ENCODE measurements at places on chromosomes 4 and X.

GRCh38 chrX:13748486-13748885 lies 13.9 kb downstream of the OFD1 start:
- no peak for DNase-seq

DNA sequence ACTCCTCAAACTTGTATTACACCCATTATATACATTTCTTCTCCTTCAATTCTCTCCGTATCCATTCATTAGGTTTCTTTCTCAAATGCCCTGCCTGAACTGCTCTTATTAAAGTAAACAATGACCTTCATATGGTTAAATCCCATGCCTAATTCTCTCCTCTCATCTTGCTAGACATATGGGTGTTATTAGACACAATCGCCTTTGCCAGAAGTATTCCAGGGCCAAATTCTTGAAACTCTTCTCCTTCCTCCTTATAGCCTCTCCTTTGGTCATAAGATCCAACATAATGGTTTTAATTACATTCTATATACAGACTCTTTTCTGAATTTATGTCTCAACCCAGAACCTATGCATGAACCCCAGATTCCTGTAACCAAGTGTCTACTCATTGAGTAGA lies 4.8 kb downstream of the ANXA10 start:
- no peak for DNase-seq

GRCh38 chr4:170005472-170005871 lies 20.7 kb downstream of the MFAP3L start:
- no peak for DNase-seq

- no peak for DNase-seq
Measured at GRCh38 chrX:87063642-87064041, 454.0 kb upstream of the KLHL4 start.

DNA sequence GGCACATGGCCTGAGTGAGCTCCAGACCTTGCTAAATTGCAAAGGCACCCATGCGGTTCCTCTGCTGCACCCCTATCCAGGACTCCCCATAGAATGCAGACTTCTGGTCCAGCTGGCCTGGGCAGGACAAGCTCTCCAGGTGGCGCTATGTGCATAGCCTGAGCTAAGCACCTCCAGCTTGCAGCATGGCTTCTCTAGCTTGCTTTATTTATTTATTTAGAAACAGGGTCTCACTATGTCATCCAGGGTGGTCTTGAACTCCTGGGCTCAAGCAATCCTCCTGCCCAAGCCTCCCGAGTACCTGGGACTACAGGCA lies 5.5 kb upstream of the WFS1 start:
- DNase-seq, result no peak

DNA sequence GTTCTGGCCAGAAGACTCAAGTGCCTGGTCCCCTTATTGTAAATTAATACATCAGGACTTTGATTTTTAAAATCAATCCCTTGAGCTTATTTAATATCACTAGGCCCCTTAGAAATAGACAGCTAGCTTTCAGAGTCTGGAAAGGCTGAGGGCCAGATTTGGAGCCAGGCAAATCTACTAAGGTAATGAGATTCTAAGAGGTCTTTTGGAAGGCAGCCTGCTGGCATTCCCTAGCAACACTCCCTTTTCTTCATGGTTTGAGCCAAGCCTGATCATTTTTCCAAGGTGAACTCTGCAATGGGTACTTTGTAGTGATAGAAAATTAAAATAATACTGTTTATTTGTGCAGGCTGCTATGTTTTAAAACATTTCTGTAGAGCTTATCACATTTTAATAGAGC lies 378.5 kb downstream of the FAT4 start:
- no peak for DNase-seq

DNA sequence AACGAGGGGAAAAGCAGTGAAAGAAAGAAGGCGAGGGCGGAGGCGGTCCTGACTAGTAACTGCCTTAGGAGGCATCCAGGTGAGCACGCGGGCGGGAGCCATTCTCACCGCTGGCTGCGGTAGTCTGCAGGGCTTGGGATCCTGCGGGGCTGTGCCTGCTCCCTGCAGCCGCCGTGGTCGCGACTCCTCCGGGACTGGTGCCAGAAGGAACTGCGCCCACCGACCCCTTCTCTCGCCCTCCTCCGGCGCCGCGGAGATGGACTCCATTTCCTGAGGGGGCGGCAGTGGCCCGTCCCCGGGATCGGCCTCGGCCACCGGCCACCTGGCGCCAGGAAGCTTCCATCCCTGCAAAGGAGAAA lies 543 bp downstream of the NFXL1 start:
- no peak for DNase-seq

DNA sequence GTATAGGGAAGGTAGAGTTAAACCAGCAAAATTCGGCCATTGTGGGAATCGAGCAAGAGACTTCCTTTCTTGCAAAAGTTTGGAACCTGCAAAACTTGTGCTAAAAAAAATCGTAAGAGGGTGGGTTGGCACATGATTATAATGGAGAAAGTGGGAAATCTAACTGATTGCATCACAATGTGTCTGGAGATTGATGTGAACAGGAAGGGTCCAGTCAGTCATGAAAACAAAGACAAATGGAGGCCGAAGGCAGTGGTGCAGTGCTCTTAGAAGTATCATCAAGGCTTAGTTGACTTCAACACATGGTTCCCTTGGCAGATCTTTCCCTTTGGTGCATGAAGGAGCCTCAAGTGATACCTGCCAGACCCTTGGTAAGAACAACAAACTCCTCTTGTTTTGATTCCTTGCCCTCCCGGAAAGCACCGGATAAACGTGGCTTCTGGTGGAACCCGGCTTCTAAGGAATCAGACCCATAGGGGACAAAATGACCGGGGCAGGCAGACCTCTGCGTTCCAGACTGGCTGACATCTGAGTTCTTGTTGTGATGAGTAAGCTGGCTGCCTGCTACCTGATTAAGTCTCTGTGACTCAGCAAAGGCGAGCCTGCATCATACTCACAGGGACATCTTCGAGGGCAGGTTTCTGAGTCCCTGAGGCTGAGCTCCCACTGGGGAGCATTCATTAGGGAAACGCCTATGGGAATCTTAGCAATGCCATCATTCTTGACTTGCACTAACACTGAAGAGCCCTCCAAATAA lies 87.7 kb upstream of the MAP3K15 start:
- DNase-seq, result no peak

GRCh38 chrX:97006167-97006566 lies 122.5 kb downstream of the RPA4 start:
- no peak for DNase-seq

- no peak for DNase-seq
Measured at GRCh38 chr4:124873361-124874171, 161.0 kb upstream of the ANKRD50 start.

GRCh38 chr4:4663028-4663427 lies 121.2 kb upstream of the STX18 start:
- no peak for DNase-seq

DNA sequence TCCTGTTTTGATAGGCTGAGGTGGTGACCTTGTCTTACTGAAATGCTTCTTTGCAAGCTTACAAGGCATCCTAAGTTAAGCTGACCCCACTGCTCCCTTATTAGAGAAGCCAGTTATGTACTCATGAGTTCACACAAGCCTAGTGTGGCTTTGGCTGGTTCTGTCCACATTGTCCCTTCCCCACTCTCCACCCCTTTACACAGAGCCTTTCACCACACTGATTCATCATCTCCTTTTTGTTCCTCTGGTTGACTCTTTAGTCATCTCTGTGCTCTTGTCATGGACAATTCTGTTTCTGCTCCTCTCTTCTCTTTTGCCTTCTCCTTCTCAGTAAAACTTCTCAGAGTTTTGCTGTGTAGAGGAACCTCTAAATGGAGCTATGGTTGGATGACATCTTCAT lies 4.9 kb downstream of the CHRNA9 start:
- DNase-seq, result no peak

DNA sequence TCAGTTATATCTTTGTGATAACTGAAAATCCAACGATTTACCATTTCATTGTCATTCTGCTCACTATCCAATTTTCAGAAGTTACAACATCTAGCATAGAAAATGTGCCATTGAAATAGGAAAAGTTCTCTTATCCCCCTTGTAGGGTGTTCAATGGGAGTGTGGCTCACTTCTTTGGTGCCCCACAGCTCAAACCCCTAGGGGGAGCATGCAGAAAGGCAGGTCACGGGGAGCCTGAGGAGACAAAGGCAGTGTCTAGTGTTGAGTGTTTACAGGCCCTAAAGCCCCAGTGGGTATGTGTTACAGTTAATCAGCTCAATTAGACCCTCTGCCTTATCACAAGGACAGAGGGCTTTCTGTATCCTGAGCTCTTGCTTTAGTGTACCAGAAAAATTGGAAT lies 243.4 kb upstream of the GRID2 start:
- no peak for DNase-seq

DNA sequence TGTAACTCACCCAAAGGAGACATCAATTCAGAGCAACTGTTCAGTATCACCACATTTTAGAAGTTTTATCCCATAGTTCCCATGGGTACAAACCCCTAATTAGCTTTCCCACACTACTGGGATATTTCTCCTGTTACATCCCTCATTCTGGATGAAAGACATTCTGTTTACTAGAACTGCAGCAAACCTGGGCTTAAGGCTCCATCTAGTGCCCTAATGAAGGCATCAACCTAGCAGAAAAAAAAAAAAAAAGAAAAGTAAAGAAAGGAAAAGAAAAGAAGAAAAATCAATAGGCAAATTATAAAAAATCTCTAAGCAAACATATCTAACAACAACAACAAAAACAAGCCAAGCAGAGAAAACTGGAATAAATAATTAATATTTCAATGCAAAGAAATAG lies 133.7 kb upstream of the CPXCR1 start:
- no peak for DNase-seq

- no peak for DNase-seq
Measured at GRCh38 chrX:133921086-133921485, 64.3 kb downstream of the GPC3 start.

DNA sequence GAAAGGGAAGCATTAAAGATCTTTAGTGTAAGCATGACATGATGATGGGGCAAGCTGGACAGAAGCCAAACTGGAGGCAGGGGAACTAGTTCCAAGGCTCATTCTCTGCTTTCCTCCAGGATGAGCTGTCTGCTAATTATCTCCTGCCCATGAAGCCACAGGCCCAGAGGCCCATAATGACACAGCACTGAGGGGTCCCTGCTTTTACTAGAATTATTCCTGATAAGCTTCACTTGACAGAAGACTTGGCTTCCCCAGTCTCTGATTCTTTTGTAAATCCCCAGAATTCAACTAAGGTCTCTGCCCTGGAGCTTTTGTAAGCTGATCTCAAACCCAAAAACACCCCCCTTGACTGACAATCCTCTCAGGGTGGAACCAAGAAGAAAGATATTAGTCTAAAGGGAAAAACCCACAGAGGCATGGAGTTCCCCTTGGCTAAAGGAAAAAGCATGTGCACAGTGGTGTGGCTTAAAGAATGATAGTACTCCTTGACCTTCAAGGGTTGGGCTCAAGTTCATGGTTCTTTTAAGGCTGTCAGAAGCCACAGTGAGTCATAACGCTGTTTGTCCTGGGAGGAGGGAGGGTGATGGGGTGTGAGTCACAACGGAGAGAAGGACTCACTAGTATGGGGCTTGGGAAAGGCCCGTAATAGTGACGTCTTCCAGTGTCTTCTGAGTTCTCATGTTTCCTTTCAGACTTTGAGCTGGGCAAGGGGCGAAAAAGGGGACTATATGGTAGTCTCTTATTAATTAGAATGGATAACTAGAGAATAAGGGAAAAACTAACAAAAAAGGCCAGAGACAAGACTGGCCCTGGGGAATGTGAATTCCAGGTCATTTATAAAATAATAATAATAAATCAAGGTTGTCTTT lies 146.0 kb upstream of the CPEB2 start:
- peak; percentile 99 for DNase-seq

DNA sequence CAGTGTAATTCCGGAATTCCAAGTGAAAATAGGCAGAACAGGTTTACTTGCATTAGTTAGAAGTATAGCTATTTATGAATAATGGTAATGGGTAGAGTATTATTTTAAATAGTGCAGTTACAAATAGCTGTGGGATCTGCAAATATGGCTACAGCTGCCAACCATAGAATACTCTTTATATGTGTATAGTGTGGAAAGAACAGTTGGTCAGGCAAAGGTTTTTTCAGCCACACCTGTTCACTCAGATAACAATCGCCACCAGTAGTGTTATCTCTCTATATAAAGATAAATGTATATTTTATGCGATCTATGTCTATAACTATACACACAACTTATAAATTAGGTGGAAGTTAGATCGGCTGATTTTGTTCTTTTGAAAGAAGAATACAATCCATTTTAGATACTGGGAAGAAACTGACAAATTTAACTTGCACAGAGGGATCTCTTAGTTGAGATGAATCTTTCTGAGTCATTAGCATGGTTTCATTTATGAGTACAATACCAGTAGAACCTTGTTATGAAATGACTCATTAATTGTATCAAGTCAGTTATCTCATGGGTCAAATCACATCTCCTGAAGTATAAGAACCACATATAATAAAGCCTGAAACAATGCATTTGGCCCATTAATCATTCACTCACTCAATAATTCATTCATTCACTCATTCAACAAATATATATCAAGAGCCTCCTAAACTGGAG lies 100.9 kb upstream of the NR3C2 start:
- DNase-seq, result no peak

DNA sequence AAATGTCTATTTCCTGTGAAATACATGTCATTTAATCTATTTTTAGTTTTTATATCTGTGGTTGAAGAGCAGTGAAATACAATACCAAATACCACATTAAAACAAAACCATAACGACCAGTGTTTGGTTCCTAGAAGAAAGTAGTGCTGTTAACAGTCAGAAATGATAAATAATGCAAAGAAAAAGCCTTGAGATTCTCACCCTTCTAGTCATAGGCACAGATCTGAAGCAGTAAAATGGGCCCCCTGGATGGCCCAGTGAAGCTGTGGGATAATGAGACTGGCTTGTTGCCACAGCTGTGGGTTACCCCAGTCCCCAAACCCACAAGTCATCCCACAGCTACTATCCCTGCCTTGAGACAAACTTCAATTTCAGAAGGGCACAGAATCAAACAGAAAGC lies 137.3 kb upstream of the RPL34 start:
- DNase-seq, result no peak

- no peak for DNase-seq
Measured at GRCh38 chr4:135672202-135672601, 1470.6 kb upstream of the PABPC4L start.

- no peak for DNase-seq
Measured at GRCh38 chr4:113950207-113950606, 29.2 kb downstream of the ARSJ start.

- no peak for DNase-seq
Measured at GRCh38 chr4:159178979-159179969, 76.4 kb downstream of the RAPGEF2 start.

GRCh38 chr4:25358515-25359275 lies 18.4 kb upstream of the ANAPC4 start:
- no peak for DNase-seq

GRCh38 chr4:185096032-185096653 lies 46.9 kb upstream of the SLC25A4 start:
- no peak for DNase-seq

DNA sequence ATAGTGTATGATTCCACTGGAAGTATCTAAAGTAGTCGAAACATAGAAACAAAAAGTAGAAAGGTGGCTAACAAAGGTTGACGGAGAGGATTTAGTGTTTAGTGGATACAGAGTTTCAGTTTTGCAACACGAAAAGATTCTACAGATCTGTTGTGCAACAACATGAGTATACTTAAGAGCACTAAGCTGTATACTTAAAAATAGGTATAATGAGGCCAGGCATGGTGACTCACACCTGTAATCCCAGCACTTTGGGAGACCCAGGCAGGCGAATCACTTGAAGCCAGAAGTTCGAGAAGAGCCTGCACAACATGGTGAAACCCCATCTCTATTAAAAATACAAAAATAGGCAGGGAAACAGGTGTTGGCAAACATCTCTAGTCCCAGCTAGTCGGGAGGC lies 7.9 kb upstream of the ATRX start:
- no peak for DNase-seq

All from skeletal muscle cell (primary cell).